Stimulated activated CD8-positive, alpha-beta memory T cell treated with anti-CD3 and anti-CD28 coated beads, Interleukin-7, amount 100 ng/mL, for 1 hour (primary cell): ENCODE measurements at places on chromosomes 2 and 18.

GRCh38 chr18:11276678-11277077, 127.3 kb upstream of the PIEZO2 start:
- no peak for DNase-seq

DNA sequence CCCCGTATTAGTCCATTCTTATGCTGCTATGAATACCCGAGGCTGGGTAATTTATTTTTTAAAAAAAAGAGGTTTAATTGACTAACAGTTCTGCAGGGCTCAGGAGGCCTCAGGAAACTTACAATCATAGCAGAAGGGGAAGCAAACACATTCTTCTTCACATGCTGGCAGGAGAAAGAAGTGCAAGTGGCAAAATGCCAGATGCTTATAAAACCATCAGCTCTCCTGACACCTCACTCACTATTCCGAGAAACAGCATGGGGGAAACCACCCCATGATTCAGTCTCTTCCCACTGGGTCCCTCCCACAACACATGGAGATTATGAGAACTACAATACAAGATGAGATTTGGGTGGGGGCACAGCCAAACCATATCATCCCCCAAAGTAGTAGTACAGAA, 2148.5 kb upstream of the PIK3C3 start:
- no peak for DNase-seq

- DNase-seq = no peak
Measured at GRCh38 chr18:42105394-42105793, 150.4 kb downstream of the PIK3C3 start.

- no peak for DNase-seq
Measured at GRCh38 chr2:96580771-96581170, 44.2 kb downstream of the ARID5A start.

- DNase-seq = no peak
Measured at GRCh38 chr2:136139631-136140030, 21.7 kb upstream of the CXCR4 start.

GRCh38 chr2:176689711-176690110, 420.5 kb downstream of the MTX2 start:
- DNase-seq = no peak

DNA sequence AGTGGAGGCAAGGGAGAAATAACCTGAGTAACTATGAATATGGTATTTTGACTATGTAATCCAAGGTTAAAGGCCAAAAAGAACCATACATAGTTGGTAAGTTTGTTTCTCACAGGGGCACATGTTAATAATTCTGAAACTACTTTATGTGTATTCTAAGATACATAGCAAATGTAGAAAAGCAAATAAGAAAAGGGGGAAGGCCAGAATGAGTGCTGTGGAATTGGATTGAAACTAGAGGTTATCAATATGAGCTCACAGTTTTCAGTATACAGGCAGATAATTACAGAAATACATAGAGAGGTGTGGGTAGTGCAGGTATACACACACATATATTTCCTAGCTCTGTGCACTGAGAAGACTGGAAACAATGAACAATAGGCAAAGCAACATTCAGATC, 13.7 kb downstream of the INO80C start:
- DNase-seq = no peak

DNA sequence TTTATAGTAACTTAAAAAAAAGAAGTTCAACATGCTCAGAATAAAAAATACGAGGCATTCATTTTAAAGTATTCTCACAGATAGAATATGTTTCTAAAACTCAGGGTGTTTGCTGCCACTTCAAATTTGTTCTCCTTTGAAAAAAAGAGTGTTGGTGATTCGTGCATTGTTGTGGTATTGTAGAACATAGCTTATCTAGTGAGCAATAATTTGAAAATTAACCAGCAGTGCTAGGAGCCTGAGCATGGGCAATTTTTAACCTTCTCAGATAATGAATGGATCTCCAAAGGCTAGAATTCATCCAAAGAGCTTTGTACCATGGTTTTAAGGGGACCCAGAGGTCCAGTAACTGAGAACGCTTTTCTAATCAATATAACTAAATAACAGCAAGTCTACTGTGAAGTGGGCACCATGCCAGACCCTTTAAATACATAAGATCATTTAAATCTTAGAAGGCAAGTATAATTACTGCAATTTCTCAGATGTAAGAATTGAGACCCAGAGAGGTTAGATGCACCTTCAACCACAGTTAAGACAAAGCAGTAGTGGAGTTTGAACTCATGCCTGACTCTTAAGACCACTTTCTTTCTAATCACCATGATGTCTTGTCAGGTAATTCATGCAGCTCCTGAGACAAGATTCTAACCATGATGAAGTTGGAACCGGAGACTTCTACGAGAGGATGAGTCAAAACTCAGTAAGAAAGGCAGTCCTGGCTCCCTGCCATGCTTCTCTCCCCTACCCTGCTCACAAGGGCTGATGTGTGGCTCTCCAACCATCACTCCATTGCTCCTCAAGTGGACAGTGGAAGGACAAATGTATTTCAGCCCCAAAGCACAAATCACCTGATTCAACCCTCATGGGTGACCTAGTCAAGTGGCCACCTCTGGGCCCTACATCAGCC, 3.4 kb downstream of the CYRIA start:
- DNase-seq = no peak

DNA sequence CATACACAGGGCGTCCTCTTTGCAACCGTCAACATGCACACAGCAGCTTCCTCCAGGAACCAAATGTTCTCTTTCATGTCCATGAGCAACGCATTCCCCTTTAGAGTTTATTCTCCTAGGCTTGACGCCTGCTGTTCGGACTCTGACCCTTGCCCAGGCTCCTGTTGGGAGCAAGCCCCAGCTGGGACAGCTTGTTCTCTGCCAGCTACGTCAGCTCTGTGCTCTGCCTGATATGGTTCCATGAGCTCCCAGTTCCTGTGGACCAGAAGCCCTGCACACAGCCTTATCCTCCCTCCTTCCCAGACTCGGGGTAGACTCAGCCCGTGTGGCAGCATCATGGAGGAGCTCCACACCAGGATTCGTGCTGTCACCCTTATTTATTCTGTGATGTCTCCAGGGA, 253.1 kb upstream of the PXDN start:
- no peak for DNase-seq

- no peak for DNase-seq
Measured at GRCh38 chr2:239385096-239386000, 15.5 kb downstream of the HDAC4 start.

DNA sequence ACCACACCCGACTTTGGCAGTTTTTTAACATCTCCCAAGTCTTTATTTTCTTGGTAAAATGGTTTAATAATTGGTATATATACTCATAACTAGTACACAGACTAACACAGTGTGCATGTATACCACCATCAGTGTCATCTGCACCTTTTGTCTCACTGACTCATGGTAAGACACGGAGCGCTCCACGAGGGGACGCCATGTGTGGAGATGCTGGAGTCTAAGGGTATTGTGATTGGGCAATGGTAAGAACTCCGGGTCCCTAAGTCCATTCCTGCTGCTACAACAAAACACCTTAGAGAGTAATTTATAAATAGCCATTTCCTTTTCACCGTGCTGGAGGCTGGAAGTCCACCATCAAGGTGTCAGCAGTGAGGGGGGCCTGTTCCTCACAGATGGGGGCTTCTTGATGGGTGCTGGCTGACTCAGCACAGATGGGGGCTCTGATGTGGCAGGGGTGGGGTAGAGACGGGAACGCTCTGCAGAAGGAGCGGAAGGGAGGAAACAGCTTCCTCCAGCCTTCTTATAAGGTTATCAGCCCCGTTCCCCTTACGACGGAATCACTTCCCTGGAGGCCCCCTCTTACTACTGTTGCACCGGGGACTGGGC, 42.0 kb upstream of the EDAR start:
- DNase-seq = no peak

DNA sequence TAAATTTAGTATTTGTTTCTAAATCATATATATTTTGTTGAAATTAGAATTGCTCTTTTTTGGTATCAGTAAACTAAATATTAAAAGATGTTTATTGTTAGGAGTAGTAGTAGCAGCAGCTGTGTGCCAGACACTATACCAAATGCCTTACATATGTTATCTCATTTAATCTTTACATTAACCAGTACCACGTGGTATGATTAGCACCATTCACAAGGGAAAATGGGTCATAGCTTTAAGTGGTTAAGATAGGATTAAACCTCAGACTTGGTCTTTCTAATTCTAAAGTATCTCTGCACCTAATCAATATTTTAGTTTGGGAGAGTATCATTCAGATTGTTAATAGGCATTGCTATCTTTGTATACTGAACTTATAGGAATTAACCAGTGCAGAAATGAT, 29.0 kb downstream of the PSMD14 start:
- no peak for DNase-seq

DNA sequence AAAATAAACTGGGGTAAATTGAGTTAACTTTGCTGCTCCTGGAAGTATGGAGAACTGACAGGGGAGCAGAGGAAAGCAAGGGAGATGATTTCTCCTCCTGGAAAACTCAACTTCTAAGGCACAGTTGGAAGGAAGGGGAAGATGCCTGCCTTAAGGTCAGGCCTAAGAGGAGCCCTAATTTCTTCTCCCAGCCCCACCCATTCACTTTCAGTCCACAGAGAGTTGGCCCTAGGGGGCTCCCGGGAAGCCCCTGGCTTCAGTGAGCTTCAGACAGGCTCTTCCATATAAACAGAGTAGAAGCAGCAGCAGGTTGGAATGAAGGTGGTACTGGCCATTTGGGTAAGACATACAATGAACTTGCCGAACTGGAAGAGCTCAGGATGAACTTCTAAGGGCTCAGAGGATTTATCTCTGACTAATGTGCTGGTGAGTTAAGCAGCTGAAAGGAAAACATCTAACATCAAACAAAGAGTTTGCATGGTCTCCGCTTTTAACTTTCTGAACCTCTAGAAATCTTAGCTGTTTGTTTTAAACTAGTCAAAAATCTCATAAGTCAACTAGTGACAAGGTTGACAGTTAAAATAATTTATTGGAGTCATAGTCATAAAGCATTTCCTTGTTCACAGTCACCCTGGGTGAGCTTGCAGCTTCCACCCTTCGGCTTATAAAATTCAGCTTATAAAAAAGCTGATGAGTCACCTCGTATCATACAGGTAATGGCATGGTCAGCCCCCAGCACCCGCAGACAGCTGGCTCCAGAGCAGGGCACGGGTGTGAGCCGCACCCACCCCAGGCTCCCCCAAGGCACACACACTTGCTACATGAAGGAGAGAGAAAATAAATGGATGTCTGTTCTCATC, 9.8 kb downstream of the MALL start:
- DNase-seq = no peak

DNA sequence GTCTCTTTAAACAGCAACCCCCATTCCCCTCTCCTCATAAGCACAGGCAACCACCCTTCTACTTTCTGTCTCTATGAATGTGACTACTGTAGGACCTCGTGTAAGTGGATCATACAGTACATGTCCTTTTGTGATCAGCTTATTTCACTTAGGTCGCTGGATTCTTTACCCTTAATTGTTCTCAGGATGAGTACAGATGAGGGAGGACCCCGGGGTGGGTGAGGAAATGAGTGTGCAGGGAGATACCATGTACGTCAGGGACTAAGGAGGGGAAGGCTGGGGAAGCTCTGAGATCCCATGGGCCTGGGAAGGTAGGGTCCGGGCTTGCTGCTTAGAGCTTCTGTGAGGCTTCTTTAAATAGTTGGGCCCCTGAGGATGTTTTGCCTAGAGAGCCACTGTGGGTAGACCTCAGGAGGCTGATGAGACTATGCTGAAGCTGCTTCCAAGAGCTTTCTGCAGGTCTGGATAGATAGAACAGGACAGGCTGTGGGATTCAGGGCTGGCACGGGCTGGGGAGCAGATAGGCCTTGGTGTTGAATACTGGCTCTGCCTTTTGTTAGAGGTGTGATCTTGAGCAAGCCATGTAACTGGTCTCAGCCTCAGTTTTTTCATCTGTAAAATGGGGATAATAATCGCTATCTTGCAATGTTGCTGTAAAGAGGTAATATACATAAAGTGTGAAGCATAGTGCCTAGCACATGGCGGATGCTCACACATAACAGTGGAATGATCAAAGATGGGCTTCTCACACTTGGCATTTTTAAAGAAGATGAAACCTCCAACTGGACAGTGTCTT, 155.3 kb downstream of the PRKCE start:
- no peak for DNase-seq

DNA sequence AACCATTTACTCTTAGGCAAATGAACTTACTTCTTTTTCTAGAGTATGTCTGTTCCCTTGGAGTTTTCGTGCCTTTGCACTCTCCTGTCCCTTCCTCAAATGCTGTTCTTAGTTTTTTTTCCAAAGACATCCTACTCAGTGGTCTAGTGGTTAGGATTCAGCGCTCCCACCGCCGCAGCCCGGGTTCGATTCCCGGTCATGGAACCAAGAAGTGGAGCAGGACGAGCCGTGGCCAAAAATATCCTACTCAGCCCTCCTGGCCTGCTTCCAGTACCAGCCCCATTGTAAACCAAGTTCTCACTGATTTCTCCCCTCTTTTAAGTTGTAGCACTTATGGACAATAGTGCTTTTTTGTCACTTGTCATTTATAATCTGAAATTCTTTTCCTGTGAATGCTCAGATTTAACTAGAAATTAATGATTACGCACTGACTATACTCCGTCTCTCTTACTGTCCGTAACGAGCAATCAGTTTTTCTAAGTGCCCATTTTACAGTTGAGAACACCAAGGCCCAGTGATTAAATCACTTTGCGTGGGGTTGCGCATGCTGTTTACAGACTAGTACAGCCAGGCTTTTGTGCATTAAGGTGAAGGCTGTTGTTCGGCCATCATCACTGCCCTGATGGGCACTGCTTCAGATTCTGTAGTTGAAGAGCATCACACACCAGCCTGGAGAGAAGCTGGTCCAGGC, 17.9 kb downstream of the GREB1 start:
- no peak for DNase-seq

DNA sequence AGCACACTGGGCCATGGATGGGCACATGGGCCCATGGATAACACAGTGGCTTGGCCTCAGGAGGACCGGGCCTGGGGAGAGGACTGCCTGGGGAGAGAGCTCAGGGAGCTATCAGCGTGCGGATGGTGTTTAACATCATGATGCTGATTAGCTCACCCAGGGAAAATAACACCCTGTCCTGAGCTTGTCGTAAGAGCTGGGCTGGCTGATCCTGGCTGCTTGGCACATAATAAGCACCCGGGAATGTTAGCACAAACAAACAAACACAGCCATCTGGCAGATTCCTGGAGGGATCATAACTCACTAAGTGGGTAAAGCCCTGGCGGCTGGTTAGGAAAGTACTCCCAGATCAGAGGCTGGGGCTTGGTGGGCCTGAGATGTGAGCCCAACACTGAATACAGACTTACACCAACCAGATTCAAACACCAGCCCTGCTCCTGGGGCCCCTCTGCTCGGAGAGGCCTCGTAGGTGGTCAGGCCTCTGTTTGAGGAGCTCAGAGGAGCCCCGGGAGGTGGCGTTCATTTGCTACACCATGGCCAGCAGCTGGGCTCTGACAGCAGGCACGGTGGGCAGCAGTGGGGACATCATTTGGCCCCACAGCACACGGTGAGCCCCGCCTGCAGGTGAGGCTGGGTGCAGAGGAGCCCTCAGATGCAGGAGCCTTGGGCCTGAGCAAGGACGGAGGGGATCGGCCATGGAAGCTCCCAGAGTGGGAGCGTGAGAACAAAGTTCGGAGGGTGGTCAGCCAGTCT, 193.4 kb upstream of the HDAC4 start:
- DNase-seq = no peak
